ENCODE measurements at places on chromosomes 5 and 9.
A peak's percentile ranks its signal among the peaks of the same experiment; 100 is the strongest.

DNA sequence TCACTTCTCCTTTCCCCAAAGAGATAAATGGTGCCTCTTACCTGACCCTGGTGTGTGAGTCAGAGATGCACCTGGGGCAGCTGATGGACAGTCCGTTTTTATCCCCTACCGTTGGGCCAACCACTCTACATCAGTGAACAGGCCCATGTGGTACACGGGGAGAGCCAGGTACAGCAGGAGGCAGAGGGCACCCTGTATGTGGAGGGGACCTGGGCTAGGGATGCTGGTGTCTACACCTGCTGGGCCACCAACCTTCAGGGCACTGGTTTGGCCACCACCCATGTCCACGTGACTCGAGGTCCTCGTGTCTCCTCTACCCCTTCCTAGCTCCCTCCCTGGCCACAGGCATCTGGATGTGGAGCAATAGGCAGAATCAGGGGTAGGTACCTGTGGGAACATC, 22.7 kb upstream of the ANXA6 start:
- no peak for DNase-seq

DNA sequence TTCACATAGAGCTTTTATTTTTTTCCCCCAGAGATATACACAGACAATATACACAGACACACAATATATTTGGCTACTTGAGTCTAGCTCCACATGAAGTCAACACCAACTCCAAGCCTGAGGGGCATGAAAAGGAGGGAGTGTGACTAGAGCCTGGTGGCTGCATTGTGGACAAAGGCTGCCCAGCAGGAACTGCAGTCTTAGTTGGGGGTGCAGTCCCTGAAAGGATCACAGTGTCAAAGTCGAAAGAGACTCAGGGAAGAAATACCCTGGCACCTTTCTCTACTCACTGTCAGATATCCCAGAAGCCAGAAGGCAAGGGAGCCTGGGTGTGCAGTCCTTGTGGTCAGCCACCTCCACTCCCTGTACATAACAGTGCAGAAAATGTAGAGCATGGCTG, 231.6 kb upstream of the RPS23 start:
- DNase-seq = no peak

DNA sequence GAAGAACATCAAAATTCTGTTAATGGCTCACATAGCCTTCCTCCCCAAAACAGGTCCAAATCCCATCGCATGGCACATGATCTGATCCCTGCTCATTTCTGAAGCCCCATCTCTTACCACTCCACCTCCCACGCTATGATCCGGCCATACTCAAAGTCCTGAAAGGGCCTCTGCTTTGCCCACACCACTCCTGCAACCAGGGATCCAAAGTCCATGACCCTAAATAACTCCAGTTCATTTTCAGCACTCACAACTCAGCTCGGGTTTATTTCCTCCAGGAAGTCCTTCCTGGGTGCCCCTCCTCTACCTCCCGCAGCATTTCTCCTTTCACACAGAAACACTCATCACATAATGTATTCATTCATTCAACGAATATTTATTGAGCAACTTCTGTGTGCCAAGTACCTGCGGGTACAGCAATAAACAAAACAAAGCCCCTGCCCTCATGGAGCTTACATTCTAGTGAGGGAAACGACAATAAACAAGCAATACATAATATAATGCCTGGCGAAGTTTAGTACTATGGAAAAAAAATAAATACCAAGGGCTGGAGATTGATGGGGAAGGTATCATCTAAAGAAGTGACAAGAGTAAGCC, 2.7 kb downstream of the TTLL11 start:
- no peak for DNase-seq

GRCh38 chr5:160092960-160093707, 26.1 kb downstream of the PWWP2A start:
- no peak for DNase-seq

GRCh38 chr5:127995556-127995955, 88.0 kb upstream of the SLC12A2 start:
- DNase-seq = no peak

GRCh38 chr9:134757216-134757975, 115.8 kb downstream of the COL5A1 start:
- no peak for DNase-seq

DNA sequence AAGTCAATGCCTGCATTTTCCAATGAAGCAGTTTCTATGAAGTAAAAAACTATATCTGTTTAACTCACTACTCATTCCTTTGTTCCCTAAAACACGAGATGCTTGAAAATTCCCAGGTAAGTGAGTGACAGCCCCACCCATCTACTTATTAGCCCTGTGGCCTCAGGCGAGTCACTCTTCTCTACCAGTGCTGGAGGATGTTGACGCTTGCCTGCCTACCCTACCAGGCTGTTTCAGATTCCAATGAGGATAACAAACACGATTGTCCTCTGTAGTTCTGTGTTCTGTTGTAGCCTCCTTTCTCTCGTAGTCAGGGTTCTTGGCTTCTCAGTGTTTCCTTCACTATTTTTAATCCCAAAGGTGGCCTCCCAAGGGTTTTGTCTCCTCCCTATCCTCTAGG, 388.8 kb downstream of the KDM4C start:
- DNase-seq = no peak

GRCh38 chr5:1800472-1801221, 560 bp upstream of the NDUFS6 start:
- DNase-seq = no peak

- peak; percentile 8 for DNase-seq
These were observed 239.7 kb downstream of the MLLT3 start for GRCh38 chr9:20382460-20383071.

DNA sequence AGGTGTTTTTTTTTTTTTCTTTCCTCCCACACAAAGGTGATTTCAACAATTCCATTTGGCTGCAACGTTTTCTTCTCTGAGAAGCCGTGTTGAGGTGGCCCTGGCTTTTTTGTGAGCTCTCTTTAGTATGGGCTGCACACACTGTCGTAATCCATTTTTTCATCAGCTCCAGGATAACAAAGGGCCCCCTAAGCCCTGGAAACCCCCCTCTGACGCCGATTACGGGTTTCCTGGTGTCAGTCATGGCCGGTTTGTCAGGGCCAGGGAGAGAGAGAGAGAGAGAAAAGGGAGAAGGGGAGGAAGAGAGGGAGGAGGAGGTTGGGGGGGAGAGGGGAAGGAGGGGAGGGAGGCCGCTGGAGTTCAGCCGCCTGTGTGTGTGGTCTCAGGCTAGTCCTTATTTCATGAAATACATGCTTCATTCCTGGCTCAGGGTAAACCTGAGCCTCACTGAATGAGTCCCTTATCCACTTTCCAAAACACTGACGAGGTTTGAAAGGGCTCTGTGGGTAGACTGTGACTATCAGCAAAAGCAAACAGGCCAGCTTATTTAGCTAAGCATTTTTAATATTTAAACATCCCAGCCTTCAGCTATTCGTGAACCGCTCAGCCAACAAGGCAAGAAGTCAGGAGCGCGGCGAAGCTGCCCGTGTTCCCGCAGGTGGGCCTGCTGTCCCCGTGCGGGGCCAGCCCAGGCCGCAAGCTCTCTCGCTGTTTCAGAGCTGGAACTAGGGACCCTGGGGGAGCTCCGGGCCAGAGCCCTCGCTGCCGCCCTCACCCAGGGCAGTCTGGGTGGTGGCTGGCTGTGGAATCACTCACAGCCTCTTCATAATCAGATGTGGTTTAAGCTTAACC, 172.8 kb downstream of the ERCC6L2 start:
- no peak for DNase-seq

DNA sequence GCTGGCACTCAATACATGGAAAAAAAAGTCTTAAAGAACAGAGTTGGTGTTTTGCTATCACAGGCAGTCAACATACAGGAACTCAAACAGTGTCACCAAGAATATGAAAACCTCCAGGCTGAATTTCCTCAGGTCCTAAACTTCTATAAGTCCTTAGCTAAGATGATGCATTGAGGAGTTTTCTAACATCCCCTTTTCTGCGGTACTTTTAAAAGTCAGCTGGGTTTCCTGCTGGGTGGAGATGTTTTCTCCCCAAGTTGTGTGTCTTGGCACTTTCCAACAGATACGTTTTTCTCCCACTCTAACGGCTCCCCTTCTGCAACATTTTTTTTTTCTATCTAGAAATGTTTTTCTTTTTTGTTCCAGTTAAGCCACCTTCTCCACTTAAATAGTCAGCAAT, 244.8 kb upstream of the HAPLN1 start:
- no peak for DNase-seq

- no peak for DNase-seq
These were observed 9.5 kb upstream of the IL3 start for GRCh38 chr5:132050661-132051552.

- DNase-seq = no peak
These were observed 2.7 kb downstream of the RABEPK start for GRCh38 chr9:125202846-125203618.

DNA sequence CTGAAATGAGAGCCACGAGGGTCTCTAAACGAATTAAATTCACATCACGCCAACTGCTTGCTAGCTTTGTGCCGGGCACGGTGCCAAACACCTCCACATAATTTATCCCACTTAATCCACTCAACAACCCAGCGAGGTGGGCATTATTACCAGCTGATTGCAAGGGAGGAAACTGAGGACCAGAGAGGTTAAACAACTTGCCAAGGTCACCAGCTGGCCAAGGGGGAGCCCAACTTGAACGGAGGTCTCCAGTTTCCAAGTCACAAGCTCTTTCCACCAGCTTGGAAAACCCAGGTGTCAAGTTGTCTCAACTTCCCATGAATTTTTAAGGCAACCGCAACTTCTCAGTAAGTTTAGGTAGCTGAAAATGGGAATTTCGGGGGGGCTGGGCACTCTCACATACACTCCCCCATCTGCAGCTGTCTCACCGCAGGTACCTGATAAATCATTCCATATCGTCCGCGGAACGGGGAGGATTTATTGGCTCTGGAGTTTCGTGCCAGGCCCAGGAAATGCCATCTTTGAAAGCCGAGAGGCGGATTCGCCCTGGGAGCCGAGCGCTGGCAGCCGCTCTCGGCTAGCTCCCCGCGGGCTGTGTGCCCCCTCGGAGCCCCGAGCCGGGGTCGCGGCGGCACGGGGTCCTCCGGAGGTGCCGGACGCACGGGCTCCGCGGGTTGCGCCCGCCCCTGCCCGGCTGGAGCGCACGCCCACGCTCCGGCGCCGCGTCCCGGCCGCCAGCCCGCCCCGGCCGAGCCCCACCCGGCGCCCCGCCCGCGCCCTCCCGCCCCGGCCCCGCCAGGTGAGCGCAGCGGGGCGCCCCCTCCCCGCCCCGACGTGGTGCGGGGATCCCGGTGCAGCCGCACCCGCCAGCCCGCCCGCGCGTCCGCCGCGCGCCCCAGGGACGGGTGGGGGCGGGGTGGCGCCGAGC, 617 bp downstream of the PTPN3 start:
- no peak for DNase-seq

DNA sequence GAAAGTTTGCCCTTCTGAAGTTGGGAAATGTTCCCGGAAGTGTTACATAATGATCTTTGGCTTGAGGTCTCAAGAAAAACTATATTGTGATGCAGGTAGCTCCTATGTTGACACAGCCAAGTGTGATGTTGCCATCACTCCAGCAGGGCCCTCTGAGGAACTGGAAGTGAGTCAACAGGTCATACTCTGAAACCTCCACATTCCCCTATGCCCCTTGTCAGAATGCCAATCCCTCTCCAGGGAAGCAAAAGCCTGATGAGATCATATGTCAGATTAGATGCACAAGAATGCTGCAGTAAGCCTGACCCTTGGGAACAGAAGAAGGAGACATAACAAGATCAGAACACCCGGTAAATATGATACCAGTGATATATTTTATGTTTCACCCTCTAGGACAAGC, 66.8 kb upstream of the ITGA2 start:
- DNase-seq = no peak

GRCh38 chr9:95989297-95989696, 113.8 kb downstream of the ERCC6L2 start:
- no peak for DNase-seq

- DNase-seq = no peak
These were observed 55.8 kb upstream of the CDH6 start for GRCh38 chr5:31137676-31138075.

- DNase-seq = no peak
These were observed 333.6 kb downstream of the PIK3R1 start for GRCh38 chr5:68548959-68549676.

DNA sequence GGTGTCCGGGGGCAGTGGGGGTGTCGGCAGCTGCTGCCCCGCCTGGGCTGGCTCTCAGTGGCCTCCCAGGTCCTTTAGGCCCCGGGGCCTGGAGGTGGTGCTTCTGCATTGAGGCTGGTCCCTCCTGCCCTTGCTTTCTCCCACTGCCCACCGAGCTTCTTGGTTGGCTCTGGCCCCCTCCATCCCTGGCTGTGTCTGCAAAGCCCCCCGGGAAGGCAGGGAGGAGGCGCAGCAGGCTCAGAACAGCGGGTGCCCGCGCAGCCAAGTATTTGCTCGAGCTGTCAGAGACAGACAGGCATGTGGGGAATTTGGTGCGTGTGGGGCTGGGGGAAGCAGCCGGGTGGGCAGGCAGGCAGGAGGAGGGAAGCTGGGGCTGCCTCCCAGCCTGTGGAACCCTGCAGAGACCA, 11.5 kb downstream of the CXXC5 start:
- DNase-seq = no peak

GRCh38 chr9:34343090-34343489, 13.7 kb downstream of the NUDT2 start:
- DNase-seq = no peak

DNA sequence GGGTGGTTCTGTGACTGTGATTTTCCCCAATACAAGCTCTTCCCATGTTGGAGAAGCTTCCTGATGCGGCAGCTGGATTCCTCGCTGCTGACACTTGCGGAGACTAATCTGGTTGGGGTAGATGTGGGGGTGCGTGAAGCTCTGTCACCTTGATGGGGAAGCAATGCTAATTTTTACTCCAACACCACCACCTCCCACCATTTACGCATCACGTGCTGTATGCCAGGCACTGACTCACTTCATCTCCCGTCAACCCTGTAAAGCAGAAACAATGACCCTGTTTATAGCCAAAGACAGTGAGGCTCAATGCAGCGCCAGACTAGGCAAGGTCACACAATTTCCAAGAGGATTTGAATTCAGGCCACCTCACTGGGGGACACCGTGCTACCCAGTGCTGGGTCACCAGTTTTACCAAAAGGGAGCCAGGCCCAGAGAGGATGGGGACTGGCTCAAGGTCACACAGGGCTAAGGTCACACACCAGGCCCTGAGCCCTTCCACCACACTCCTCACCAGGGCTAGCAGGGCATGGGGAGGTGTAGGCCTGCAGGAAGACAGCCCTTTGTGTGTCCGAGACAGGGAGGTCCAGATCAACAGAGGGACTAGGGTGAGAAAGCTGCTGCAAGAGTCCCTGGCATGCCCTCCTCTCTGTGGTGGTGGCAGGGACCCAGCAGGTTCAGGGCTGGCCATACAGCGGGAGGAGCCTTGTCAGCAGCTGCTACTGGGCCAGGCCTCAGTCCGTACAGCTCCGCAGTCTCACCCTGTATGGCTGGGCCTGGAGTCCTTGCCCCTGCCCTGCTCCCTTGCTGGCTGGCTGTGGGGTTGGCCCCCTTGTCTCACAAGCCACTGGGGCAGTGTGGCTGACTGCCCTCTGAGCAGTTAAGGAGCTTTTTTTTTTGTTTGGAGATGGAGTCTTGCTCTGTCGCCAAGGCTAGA, 3.3 kb downstream of the STKLD1 start:
- DNase-seq = no peak

All from amniotic stem cell (primary cell).